ENCODE measurements at places on chromosomes 6 and 20.

DNA sequence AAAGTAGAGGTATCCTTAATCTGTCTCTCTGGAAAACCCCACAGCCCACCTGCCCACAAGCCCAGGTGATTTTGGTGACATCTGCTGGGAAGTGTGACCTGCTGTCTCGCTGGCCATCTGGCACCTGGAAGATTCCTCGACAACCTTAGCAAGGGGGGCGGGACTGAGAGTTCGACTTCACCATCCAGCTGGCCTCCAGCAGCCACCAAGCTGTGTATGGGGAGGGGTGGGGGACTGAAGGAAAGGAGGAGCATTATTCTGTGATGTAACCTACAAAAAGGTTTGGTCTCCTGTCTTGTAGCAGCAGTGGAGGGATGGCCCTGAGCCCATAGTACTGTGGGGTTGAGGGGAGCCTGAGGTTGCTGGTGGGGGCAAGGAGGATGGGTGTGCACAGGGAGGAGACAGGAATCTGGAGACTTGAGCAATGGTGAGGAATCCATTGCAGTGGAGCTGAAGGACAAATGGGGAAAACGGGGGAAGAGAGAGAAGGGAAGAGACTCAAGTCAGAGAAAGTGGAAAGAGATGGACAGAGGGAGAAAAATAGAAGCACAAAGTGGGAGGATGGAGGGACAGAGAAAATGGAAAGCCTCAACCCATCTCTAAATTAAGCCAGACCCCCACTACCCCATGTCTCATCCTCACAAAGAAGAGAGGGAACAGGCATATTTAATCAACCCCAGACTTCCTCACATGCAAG lies 4.0 kb downstream of the LY6G6F start:
- DNase-seq = no peak

DNA sequence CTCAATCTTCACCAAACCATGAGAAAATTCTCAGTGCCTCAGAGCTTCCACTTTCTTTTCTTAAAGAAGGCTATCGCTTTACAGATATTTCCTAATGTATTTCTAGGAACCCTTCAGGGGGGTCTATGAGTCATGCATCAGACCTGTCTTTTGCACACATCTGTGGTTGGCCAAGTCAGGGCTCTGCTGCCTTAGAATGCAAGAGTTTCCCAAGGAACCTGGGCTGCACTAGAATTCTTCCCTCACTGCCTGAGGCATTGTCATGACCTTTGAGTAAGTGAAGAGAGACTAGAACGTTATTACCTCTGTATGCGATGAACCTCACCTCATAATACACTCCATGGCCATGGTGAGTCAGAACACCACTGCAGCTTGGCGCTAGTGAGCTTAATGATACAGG lies 365.0 kb upstream of the ID4 start:
- no peak for DNase-seq

GRCh38 chr20:17665756-17666155 lies 16.3 kb downstream of the RRBP1 start:
- no peak for DNase-seq

DNA sequence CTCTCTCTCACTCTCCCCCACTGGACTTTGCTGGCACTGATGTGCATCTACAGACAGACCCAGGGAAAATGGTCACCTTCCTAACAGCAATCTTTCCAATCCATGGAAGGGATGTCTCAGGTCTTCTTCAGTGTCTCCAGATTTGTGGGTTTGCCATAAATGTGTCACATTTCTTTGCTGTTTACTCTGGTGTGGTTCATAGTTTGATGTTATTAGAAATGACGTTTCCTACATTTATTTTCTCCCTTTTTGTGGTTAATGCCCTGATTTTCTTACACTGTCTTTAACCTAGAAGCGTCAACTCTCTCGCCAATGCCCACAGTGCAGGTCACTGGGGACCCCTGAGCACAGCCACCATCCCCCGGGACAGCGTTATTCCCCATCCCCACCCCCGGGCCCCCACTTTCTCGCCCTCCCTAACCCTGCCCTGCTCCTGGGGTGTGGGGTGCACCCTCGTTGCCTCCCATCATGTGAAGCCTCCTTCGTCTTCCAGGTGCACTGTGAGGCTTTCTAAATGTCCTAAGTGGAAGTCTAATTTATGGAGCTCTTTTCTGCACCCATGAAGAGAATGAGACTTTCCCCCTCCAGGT lies 86.5 kb downstream of the YTHDF1 start:
- DNase-seq = no peak

GRCh38 chr6:169489563-169490245 lies 212.1 kb downstream of the WDR27 start:
- DNase-seq = no peak

DNA sequence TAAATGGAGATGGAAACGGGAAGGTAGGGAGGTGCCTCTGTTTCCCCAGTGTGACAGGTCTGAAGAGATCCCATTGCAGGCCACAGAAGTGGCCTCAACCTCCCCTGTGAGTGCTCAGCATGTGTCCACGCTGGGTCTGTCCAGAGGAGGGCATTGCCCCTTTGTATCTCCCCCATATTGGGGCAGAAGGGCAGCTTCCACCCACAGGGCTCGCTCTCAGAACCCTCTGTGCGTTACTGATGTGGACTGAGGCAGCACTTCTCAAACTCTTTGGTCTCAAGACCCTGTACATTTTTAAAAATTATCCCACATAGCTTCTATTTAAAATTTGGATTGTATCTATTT lies 22.0 kb downstream of the ARFGEF3 start:
- DNase-seq = no peak

DNA sequence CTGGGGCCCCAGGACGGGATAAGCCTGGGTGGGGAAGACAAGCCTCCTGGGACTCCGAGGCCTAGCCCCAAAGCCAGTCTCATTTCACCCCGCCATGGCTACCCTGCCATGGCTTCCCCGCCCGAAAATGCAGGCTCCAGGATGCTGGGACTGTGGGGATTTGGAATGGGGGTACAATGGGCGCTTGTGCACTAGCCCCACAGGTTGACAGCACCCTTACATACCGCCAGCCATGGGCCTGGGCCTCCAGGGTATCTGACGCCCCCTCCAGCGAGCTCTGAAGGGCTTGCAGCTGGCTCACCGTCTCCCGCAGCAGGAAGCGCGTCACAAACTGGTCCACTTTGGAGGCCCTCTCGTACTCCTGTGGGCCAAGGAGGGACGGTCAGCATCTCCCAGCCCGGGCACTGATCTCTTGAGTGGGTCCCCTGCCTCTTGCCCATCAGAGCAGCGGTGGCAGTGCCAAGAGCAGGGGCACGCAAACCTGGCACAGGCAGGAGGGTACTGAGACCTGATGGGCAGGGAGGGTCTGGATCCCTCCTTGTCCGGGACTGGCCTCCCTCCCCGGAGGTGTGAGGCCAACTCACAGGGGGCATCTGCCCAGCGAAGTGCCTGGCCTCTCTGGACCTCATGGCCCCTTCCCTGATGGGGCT lies 2.0 kb upstream of the C20orf144 start:
- DNase-seq = no peak

GRCh38 chr6:169160091-169160854 lies 93.4 kb downstream of the THBS2 start:
- DNase-seq = no peak

GRCh38 chr6:35727231-35727934 lies 9.4 kb upstream of the ARMC12 start:
- no peak for DNase-seq

DNA sequence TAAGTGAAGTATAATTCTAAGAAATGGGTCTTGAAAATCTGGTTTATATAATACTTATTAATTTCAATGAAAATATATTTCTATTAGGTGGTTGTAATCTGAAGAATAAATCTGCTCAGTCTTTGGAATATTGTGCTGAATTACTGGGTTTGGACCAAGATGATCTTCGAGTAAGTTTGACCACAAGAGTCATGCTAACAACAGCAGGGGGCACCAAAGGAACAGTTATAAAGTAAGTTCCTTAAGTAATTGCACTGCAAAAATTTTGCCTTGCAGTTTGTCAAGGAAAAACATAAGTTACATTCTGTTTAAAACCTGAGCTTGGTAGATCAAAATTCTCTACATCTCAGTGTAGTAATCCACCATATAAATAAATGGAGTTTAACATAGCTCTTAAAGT lies 106.0 kb downstream of the MYO6 start:
- no peak for DNase-seq

Measured in activated naive CD4-positive, alpha-beta T cell treated with Interleukin-2 at 50 U/mL for 16 hours (primary cell).